ENCODE measurements at places on chromosomes 12 and 14.

- DNase-seq, result no peak
These were observed 61.0 kb upstream of the PTHLH start for GRCh38 chr12:28033538-28033915.

- DNase-seq, result no peak
These were observed 33.8 kb upstream of the IRF2BPL start for GRCh38 chr14:77062261-77062660.

GRCh38 chr12:121295746-121296617 is 527 bp downstream of the CAMKK2 start:
- DNase-seq, result peak; percentile 35

DNA sequence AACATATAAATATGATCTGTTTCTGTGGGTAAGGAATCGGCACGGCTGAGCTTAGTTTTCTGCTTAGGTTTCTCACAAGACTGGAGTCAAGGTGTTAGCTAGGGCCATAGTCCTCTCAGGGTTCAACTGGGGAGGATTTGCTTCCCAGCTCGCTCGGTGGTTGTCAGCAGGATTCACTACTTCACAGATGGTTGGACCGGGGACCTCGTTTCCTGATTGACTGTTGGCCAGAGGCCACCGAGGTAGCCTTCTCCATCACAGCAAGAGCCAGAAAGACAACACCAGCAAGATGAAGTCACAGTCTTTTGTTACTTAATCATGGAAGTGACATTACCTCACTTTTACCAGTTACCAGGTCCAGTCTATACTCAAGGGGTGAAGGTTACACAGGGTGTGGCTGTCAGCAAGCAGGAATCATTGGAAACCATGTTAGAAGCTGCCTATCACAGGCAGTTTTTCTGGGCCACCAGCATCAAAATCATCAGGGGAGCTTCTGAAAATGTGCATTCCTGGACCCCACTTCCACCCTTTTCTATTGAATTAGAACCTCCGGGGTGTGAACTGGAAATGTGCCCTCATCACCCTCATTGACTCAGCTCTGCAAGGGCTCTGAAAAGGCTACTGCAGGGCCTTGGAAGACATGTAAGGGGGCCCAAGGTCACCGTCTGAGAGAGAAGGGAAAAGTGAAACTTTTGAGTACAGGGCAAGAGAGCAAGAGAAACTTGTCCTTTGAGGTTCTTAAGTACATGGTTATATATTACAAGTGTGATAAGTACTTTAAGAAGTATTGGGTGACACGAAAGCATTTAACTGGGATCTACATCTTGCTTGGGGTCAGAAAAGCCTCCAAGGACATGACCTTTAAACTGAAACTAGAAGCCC is 10.9 kb downstream of the COPS7A start:
- no peak for DNase-seq

DNA sequence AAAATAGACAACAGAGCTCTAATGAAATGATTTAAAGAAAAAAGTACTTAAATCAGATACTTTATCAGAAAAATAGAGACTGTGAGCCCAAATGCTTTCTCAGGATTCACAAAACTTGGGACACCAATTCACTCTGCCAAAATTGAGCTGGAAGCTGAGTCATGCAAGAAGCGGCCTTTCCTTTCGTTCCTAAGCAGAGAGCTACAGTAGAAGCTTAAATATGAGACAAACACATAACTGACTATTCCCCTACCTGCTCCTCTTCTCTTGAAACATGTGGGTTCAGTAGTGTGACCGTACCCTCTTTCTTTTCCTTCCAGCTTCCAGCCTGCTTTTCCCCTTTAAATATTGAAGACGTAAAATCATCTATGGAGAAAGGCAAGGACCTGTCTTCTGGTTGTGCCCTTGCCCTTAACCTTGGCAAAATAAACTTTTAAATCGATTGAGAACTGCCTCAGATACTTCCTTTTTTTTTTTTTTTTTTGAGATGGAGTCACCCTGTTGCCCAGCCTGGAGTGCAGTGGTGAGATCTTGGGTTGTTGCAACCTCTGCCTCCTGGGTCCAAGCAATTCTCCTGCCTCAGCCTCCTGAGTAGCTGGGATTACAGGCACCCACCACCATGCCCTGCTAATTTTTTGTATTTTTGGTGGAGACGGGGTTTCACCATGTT is 4.4 kb upstream of the SDS start:
- DNase-seq, result no peak

DNA sequence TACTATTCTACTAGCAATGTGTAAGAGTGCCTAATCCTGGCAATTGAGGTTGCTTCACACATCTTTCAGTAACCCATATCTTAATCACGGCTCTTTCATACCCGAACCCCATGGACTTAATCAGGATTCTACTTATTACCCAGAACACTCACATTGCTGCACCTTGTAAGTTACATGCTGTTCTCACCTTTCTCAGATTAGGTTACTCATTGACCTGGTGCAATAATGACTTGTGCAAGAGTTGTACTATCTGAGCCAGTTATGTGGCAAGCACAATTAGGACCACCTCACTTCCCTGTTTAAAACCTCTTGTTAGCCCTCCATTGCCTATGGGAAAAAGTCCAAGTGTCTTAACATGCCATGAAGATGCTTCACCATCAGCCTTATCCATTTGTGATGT is 306.7 kb upstream of the E2F7 start:
- no peak for DNase-seq

GRCh38 chr12:54024127-54024526 is 4.1 kb upstream of the HOXC6 start:
- no peak for DNase-seq

- DNase-seq, result no peak
These were observed 63.2 kb downstream of the PTCSC3 start for GRCh38 chr14:36113341-36113740.

DNA sequence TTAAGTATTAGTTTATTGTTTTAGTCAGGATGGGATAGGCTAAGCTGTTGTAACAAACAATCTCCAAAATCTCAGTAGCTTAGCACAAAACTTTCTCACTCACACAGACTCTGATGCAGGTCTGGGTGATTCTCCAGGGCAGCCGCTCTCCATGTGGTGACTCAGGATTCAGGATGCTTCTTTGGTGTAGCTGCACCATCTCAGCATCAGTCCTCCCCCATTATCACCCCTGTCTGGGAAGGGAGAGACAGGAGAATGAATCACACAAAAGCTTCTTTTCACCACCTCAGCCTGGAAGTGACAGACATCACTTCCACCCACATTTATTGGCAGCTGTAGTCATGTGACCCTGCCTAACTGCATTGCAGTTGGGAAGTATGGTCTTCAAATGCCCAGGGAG is 142.3 kb downstream of the DICER1 start:
- DNase-seq, result no peak

GRCh38 chr14:72863216-72864006 is 30.5 kb downstream of the DPF3 start:
- no peak for DNase-seq

GRCh38 chr12:107337346-107338095 is 244.2 kb upstream of the CRY1 start:
- no peak for DNase-seq

GRCh38 chr12:67388331-67389138 is 119.4 kb downstream of the CAND1 start:
- DNase-seq, result no peak

DNA sequence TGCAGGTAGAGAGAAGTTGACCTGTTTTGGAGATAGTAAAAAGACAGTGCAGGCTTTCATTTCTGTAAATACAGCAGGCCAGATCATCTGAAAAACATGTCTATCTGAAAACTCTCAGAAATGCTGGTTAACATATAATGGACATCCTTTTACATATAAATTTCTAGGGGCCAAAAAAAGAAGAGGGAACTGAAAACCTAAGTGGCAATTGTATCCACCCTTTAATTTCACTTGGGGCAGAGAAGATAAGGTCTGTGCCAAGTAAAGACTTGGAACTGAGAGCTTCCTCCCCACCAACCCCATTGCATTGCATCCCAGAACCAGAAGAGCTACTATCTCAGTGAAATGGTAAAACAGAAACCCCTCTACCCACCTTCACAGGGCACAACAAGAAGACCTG is 141.0 kb downstream of the SRGAP1 start:
- DNase-seq, result no peak

- DNase-seq, result no peak
These were observed 103.8 kb upstream of the HMGA2 start for GRCh38 chr12:65720136-65721130.

GRCh38 chr14:63788011-63788933 is 60.4 kb upstream of the SGPP1 start:
- no peak for DNase-seq

DNA sequence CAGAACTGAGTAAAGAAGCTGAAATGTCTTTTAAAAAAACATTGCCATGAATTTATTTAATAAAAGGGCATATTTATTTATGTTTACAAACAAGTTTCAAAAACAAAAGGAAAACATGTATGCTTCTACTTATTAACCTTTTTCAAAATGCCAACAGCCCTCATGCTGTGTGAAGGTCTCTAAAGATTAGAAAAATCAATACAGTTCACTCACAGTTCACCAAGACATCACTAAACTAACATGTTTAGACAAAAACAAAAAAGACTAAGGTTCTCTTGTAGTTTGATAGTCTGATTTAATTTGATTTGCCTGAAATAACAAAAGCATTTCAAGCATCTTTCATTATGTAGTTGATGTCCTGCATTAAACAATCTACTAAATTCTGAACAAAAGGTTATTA is 63.9 kb upstream of the POC1B start:
- DNase-seq, result no peak

Data from progenitor cell of endocrine pancreas (in vitro differentiated cells).